ENCODE measurements at places on chromosomes 2 and 18.

DNA sequence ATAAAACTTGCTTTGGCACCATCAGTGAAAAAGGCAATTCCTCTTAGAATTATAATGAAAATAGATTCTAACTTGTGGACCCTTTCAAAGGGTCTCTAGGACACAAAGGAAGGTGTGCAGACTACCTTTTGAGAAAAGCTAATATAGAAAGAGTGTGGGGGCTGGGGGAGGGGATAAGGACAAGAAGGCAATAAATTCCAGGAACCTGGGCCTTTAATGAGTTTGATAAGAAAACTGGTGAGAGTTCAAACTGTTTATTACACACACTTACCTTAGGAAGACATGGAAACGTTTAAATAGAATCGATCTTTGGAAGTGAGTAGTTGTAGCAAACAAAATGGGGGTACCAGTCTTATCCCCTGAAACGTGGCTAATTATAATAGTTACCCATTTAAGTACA lies 39.6 kb upstream of the PGAP1 start:
- no peak for DNase-seq

GRCh38 chr2:22656426-22656825 lies 728.6 kb upstream of the KLHL29 start:
- no peak for DNase-seq

- no peak for DNase-seq
Observed at GRCh38 chr2:238644095-238645081, 203.5 kb upstream of the TWIST2 start.

DNA sequence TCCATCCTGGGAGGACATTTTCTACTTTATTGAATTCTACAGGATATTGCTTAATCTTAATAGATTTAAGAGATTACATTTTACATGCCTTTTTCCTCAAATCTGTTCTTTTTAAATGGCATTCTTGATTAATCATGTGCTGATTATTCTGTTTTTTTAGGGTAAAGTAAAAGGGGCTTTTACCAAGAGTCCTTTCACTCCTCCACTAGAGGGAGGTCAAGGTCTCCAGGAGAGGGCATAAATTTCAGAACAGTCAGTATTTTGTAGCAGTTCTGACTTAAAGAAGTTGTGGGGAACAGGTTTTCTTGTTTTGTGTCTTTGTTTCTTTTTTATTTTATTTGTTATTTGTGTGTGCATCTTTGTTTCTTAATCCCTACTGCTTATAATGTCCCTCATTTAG lies 25.4 kb downstream of the WDR75 start:
- peak; percentile 50 for DNase-seq

DNA sequence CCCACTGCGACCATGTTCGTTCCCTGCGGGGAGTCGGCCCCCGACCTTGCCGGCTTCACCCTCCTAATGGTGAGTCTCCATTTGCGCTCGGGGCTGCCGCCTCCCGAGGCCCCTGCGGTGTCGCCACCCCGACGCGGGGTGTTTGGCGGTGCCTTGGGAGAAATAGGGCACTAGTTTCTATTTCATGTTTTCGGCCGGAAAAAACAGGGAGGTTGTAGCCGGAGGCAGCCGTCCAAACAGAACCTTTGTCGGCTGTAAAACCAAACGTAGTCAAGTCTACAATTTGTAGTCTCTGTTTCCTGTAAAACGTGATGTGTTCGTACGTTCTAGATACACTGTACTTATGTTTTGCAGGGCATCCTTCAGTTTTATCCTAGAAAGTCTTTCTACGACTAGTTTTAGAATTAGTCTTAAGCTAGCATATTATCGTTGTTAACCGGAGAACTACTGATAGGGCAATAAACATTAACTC lies 290 bp downstream of the PSMG2 start:
- no peak for DNase-seq

Measured in GM23338 (cell line).